ENCODE measurements at places on chromosomes 16 and 17.

- no peak for DNase-seq
These were observed 51.2 kb downstream of the SOX9 start for GRCh38 chr17:72171703-72172667.

DNA sequence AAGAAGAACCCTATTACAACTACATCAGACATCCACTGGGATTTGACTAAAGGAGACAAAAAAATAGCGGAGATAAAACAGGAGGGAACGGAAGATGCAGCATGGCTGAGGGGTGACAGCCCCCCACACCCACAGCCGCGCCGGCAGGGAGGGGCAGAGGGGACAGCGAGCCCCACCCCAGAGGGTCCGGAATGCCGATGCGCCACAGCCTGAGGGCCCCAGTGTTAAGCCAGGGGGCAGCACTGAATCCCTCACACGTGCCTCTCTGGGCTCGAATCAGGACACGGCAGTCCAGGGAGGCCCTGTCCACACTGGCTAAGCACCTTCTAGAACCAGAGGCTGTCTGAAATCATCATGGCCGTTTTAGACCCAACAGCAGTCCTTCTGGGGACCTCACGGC lies 18.8 kb downstream of the MAP1LC3B start:
- no peak for DNase-seq

GRCh38 chr16:3283543-3284447 lies 504 bp downstream of the ZNF263 start:
- DNase-seq: no peak

- DNase-seq: no peak
These were observed 23.2 kb upstream of the TEKT3 start for GRCh38 chr17:15364615-15365014.

DNA sequence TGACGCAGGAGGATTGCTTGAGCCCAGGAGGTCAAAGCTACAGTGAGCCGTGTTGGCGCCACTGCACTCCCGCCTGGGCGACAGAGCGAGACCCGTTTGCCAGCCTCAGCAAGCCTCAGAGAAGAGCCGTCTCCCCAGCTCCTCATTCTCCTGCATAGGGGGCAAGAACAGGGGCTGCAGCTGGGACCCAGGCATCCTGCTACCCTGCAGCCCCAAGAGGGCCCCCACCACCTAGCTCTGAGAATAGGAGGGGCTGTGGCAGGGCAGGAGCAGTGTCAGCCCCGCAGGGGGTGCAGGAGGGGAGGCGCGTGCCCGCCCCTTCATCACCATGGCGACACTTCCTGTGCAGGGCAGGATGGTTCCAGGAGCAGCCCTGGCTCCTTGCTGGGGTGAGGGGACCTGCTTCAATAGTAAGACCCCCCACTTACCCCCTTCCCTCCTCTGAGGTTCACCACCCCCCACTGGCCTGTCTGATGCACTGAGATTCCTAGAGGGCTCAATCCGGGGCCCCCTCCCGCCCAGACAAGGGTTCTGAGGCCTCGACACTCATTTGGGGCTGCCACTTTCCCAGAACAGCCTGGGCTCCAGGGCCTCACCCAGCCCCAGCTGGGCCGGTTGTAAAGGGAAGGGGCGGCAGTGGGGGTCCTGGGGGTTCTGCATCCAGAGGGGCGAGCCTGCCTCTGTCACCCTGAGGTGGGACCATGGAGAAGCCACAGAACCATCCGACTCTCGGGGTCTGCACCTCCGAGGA lies 20.2 kb downstream of the VASN start:
- DNase-seq: no peak

DNA sequence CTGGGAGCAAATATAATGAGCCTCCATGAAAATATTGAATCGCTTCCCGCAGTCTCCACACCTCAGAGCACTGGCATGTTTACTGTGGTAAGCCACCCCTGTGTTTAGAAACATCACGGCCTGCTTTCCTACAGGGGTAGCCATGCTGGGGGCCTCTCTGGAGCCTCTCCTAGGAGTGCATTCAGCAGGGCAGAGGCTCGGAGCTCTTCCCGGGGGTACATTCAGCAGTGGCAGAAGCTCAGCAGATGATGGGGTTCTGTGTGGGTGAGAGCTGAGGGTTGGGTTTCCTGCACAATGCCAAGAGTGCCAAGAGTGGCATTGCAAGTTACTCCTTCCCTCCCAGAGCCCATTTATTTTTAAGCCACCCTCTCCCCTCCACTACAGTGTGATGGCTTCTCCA lies 386.6 kb downstream of the SEC14L1 start:
- no peak for DNase-seq

GRCh38 chr17:80774643-80775281 lies 216.9 kb upstream of the CHMP6 start:
- no peak for DNase-seq

- DNase-seq: no peak
These were observed 149.9 kb downstream of the CLEC16A start for GRCh38 chr16:11094075-11094856.

DNA sequence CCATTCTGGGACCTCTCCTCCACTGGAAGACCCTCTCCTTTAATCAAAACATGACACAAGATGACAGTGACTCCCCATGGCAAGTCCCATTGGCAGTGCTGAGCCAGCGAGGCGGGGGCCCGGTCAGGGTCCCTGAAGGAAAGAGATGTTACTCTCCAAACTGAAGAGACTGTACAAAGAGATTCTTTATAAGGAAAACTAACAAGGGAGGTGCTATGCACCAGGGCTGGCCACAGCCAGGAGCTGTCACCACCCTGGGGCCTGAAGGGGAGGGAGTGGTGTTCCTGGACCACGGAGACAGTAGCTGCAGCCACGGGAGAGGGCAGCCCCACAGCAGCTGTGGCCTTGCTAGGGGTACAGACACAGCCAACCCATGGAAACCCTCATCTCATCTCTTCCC lies 123.1 kb downstream of the XYLT1 start:
- DNase-seq: no peak

- DNase-seq: no peak
These were observed 7.7 kb downstream of the ST6GALNAC1 start for GRCh38 chr17:76635659-76636360.

DNA sequence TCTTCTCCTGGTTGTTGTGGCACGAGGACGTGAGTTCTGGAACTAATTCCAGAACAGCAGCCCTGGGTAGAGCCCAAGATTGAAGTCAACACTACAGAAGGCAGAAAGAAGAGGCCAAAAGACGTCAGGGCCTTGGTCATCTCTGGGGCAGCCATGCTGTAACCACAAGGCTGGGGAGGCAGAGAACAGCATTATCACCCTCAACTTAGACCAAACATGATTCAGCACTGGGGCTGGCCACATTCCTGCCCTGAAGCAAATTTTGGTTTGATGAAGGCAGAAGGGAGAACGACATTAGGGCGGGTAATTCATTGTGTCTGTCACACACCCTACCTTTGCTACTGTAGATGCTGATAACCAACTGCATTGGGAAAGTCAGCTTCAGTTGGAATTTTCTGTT lies 9.7 kb upstream of the ALOX15B start:
- DNase-seq: no peak

DNA sequence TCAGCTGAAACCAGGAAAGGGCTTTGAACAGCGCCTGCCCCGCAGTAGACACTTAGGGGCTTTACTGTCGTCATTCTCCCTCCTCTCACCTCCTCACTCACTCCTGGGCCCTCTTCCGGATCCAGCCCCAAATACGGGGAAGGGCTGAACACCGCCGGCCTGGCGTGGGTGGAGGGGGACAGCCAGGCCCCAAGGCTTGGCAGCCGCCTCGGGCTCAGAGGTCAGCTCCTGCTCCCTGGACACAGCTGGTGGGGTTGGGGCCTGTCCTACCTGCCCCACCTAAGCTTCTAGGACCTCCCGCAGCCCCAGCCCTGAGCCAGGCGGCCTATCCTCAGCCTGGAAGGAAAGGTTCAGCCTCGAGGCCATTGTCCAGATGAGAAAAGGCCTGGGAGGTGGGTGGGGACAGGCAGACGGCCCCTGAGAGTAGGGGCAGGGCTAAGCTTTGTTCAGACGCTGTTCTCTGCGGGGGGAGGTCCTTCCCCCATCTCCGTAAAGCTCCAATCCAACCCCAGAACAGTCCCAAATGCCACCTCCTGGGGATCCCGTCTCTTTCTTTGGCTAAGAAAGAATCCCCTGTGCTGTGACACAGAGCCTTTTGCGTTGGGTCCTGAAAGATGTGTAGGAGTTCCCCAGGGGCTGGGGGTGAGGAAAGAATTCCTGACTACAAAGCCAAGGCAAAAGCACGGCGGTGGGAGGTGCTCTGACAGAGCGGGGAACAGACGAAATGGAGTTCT lies 881 bp upstream of the LLGL1 start:
- DNase-seq: no peak

- DNase-seq: no peak
These were observed 1.2 kb upstream of the BCO1 start for GRCh38 chr16:81237282-81237681.

- DNase-seq: no peak
These were observed 34.3 kb downstream of the IL4R start for GRCh38 chr16:27347930-27348685.

GRCh38 chr16:71555230-71555891 lies 21.5 kb downstream of the TAT start:
- DNase-seq: no peak

DNA sequence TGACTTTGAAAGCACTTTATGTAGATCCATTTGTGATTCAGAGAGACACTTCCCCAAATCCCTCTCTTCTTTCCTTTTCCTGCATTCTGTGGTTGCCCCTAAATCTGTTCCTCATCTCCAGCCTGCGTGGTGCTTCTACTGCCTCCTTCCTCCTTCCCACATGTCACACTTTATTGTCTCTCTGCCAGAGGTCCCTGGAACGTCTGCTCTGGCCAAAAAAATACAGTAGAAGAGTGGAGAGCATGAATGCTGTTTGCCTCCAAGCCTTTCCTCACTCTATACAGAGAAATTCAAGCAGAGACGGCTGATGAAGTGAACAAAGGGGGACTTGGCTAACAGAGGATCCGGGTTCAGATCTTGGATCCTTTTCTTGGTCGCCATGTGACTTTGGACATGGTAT lies 22.8 kb upstream of the IRX3 start:
- DNase-seq: no peak

DNA sequence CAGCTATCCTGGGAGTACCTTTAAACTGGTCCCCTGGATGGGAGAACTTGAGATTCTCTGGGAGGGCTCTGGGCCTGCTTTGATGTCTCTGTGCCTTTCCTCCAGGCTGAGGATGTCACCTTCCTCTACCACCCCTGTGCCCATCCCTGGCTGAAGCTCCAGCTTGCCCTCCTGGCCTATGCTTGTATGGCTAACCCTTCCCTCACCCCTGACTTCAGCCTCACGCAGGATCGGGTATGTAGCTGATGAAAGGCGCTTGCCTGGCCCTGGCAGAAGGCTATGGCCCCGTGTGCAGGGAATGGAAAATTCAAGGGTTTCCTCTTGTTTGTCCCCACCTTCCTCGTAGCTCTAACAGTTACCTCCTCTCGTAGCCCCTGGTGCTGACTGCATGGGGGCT lies 3.0 kb downstream of the TP53I13 start:
- DNase-seq: no peak

GRCh38 chr17:31573047-31573446 lies 181.6 kb downstream of the RAB11FIP4 start:
- no peak for DNase-seq

GRCh38 chr17:42411361-42411760 lies 11.7 kb downstream of the CAVIN1 start:
- DNase-seq: no peak

- no peak for DNase-seq
These were observed 962.8 kb downstream of the CDH11 start for GRCh38 chr16:64158941-64159588.

DNA sequence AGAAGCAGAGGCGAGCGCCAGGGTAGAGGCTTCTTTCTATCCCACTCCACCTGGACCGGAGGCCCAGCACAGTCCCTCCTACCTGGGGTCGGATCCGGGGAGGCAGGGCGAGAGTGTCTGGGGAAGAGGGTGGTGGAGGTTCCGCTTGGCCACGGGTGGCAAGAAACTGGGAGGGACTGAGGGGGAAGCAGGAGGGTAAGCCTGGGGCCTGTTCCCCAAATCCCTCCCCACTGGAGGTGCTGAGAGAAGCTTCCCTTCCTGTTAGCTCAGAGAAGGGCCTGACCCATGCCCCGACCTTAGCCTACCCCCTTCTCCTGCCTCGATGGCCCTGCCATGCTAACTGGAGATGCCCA lies 1.8 kb upstream of the TPPP3 start:
- no peak for DNase-seq

- no peak for DNase-seq
These were observed 10.0 kb downstream of the ZNF594 start for GRCh38 chr17:5181509-5182305.

- DNase-seq: no peak
These were observed 857.4 kb upstream of the GOT2 start for GRCh38 chr16:59591480-59591879.

GRCh38 chr16:28053461-28053860 lies 10.1 kb downstream of the GSG1L start:
- DNase-seq: peak; percentile 18

GRCh38 chr16:15689290-15689689 lies 39.2 kb downstream of the NDE1 start:
- no peak for DNase-seq

DNA sequence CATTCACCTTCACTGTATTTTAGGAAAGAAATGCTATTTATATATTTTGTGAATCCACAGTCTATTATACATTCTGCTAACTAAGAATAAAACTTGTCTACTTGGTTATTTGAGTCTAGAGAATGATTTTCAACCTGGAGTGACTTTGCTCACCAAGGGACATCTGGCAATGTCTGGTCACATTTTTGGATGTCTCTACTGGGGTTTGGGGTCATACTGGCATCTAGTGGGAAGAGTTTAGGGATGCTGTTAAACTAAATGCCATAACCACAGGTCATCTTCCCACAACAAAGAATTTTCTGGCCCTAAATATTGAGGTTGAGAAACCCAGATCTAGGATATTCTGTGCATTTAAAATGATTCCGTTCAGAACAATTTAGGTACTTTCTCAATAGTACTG lies 26.0 kb downstream of the KCNJ16 start:
- no peak for DNase-seq

- no peak for DNase-seq
These were observed 22.9 kb upstream of the CORO6 start for GRCh38 chr17:29645515-29646051.

- no peak for DNase-seq
These were observed 1.8 kb upstream of the FLOT2 start for GRCh38 chr17:28899212-28899815.

DNA sequence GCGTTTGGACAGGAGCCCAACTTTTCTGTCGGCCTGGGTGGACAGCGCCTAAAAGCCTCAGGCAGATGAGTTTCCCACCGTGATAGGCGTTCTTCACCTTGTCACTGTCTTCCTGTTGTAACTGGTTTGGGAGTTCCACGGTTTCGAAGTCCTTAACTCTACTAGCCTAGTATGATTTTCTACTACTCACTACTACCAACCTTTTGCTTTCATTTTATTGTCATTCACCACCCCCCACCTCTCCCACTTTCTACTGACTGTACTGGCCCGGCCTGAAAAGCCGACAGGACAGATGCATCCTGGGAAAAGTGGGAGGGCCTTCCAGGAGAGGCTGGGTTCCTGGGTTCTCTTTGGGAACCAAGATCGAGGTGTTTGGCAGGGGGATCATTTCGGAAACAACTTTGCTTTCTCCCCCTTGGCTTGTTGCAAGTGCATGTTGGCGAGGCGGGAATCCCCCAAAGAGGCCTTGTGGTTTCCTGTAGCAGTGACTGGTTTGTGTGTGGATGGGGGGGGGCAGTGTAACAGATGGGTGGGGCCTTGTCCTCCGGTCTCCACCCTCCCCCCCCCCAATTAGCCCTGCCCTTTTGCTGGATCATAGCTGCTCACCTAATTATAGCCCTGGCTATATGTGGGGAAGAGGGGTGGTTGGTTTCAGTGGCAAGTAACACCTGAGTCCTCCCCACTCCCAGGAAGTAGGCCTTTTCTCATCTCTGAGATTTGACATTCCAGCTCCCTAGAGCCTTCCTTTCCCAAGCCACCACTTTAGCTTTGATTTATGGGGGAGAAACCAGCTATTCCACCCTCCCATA lies 1.4 kb downstream of the EIF5A start:
- peak; percentile 20 for DNase-seq

- peak; percentile 4 for DNase-seq
These were observed 236.6 kb upstream of the GSE1 start for GRCh38 chr16:85376292-85377095.
